ENCODE measurements at places on chromosomes 7 and 10.

DNA sequence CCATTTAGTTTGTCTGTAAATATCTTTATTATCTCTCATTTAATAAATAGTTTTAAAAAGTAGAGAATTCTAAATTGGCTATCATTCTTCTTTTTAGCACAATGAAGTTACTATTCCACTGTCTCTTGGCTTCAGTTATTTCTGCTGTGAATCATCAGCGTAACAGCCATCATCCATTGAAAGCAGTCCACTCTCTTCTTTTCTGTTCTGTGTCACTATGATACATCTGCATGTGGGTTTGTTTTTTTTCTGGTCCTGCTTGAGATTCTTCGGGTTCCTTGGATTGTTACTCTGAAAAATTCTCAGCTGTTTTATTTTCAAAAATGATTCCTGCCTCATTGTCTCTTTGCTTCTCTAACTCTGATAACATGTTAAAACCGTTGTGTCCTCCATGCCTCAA, 52.5 kb downstream of the CSGALNACT2 start:
- no peak for DNase-seq

- no peak for DNase-seq
These were observed 262.8 kb downstream of the DYNC1I1 start for GRCh38 chr7:96034940-96035727.

GRCh38 chr10:120789303-120790203, 61.6 kb upstream of the WDR11 start:
- DNase-seq = no peak

GRCh38 chr7:70094831-70095230, 496.6 kb downstream of the AUTS2 start:
- DNase-seq = no peak

GRCh38 chr7:73703757-73704639, 15.5 kb downstream of the STX1A start:
- DNase-seq = peak; percentile 35

- DNase-seq = no peak
These were observed 9.7 kb downstream of the ATP6V0E2 start for GRCh38 chr7:149883452-149883861.

DNA sequence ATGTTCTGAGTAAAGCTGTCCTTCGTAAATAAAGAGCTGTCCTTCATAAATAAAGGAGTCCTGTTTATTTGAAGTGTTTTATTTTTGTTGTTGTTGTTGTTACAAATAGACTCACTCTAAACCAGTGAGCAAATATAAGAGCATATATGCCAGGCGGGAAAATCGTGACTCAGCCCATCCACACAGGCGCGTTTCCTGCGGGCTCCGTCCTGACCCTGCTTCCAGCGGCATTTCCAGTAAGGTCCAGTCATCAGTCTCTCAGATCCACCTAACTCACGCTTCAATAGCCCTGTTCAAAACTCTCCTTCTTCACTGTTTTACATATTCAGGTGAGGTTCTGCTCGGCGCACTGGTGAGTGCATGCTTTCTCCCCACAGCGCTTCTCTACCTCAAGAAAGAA, 277.2 kb upstream of the ADARB2 start:
- DNase-seq = no peak

- no peak for DNase-seq
These were observed 136.5 kb downstream of the JCAD start for GRCh38 chr10:29922892-29923291.

- no peak for DNase-seq
These were observed 14.3 kb upstream of the VIPR2 start for GRCh38 chr7:159158888-159159405.

- no peak for DNase-seq
These were observed 72.3 kb upstream of the ACBD5 start for GRCh38 chr10:27312854-27313253.

DNA sequence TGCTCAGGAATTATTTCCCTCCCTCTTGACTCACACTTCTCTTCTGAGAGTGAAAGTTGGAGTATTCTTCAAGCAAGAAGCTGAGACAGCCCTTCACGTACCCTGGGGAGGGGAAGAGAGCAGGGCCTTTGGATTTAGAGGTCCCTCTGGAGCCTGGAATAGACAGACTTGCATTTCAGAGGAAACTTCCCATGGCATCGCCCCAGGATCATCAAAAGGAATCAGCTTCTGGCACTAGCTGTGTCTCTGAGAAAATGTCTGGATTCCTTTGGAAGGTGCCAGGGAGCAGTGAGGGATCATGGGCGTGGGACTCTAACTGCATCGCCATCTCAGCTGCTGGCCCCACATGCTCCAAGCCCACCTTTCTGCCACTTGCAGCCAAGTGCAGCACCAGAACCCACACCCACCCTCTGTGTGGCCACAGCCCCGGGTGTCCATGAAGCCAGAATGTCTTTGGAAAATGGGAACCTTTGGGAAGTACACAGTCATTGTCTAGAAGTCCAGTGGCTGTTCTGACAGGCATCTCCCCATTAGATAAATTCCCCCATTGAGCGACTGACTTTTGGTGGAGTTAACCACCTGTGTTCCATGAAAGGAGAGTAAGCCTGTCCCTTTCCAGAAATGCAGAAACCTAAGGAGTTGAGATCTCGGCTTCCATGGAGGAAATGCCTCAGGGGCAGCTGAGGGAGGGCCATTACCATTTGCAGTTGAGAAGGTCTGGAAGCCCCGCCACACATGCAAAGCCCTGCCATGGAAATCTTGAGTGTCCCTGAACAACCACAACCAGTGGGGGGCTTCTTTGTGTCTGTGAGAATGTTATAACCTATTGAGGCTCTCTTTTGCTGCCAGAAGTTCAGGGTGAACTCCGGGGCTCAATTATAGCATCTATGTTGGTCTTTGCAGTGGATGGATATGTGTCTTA, 57.8 kb upstream of the GDF10 start:
- no peak for DNase-seq

DNA sequence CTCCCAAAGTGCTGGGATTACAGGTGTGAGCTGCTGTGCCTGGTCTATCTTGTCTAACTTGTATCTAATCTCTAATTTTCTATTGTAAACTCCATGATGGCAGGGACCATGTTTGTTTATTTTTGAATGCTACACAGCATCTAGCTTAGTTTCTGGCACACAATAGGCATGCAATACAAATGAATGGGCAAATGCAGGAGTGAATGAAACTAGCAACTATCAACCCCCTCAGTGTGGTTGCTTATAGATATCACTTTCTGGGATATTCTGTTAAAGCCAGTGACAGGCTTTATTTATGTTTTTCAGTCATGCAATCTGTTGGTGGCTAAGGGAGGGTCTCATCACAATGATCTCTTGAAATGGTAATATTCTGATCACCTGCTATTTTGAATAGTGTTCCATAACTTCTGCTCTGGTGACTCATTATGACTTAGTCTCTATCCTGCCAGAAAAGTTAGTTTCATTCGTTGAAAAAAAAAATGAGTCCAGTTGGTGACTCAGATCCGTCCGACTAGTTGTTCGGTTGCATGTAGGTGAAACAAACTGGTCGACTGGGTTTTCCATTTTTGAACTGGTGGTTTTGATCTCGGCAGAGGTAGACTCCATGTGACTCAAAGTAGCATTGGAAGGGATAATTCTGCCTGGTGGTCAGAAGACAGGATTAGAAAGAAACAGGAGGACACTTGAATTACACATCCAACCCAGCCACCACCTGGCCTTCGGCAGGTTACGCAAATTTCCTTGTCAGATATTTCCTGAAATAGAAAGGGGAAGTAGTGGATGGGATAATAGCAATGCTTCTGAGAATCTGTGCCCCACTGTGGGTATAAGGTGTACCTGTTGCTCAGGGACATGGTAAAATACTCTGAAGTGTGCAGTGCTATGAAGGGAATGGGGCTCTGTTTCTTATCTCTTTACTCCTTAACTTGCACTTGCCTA, 76.8 kb downstream of the GATA3 start:
- peak; percentile 29 for DNase-seq

GRCh38 chr10:131874991-131875451, 25.8 kb upstream of the PPP2R2D start:
- peak; percentile 63 for DNase-seq

DNA sequence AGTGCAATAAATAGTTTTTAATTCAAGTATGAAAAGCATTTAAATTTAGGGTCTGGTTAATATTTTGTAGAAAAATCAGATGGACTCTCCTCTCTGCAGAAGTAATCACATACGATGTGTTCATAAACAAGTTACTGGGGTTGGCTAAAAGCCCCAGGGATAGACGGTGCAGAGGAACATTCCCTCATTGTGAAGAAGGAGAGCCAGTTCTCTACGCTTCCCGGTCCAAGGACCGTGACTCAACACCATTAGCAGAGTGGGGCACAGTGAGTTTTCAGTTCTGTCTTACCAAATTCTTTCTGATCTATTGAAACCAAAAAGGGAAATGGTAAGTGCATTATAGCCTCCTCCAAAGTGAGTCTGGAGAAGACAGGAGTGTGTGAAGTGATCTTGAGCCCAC, 327.8 kb downstream of the WDR37 start:
- no peak for DNase-seq

GRCh38 chr10:129522041-129522585, 55.1 kb downstream of the MGMT start:
- no peak for DNase-seq

DNA sequence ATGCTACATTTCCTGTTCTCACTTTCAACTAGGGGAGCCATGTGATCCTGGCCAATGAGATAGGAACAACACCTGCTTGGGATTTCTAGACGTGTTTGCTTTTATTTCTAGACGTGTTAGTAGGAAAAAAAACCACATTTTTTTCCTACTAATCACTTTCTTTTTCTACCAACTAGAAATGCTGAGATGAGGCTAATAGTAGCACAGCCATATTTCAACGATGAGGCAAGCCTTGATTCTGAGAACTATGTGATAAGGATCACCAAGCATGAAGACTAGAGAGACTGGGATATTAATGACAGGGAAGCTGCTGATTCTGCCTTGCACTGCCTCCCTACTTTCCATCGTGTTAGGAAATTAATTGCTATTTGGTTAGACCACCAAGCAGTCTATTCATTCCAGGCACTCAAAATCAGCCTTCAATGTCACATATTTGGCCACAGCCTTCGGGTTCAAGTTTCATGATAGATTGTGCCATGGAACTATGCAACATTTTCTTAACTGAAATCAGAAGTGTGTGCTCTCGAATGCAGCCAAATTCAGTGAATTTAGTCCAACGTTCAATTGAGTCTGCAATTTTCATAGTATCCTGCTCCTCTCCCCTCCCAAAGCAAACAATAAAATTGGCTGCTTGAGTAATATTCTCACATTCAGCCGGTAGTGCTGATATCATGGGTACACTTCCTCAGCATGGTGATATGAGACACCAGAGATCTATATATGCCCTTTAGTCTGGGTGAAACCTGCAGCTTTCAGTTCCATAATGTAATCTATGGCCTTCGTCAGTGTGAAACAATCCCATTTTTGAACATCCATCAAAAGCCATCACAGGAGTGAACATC, 98.1 kb downstream of the GPR37 start:
- DNase-seq = no peak

DNA sequence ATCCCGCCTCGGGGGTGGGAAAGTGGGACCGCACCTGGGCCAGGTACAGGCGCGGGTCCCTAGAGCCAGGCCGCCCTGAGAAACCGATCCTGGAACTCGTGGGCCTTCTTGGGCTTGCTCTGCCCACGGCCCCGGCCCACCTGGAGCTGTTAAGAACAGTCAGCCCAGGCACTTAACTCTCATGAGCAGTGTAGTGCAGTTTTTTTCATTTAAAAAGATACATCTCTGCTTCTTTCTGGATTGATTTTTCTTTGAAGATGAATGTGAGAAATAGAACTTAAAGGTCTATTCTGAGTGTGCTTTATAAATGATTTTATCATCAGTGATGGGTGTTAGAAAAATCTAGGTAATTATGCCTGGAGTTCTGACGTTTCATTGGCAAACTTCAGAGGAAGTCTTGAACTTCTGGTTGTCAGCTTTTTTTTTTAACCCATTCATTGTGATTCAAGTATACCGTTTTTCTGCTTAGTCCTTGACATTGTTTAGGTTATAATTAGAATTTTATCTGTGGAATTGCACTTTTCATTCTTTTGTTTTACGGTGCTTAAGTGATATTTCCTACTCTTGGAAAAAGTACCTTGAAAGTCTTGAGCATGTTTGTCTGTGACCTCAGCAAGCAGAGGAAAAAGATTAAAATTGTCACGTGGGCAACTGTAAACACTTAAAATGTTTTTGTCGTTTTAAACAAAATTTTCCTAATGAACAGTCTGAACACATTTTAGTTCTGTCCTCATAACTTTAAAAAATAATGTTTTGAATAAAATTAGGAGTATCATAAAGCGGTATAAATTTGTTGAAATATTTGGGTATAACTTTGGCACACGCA, 906 bp downstream of the CDK1 start:
- DNase-seq = no peak

DNA sequence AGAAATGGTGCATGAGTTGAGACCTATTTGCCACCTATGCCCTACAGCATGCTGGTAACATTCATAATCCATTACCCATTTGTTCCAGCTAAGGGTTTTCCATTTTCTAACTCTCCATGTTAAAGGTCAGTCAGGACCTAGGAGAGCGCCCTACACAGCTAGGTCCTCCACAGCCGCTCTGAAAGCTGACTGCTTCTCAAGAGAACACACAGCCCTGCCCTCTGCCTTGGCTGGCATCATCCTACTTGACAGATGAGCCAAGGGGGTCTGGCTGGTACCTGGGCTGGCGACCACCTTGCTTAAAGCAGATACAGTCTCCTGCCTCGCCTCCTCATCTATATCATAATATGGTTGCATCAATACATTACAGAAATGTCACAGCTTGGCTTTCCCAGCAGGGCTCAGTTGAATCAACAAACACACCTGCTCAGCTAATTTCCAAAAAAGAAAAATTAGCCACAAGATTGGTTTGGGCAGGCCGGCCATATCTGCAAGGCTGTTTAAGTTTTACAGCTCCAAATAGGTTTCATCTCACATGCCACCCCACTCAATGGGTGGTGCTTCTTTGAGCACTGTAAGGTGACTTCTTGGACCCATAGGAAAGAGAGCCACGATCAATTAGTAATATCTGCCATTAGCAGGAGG, 17.3 kb downstream of the TLL2 start:
- DNase-seq = no peak

DNA sequence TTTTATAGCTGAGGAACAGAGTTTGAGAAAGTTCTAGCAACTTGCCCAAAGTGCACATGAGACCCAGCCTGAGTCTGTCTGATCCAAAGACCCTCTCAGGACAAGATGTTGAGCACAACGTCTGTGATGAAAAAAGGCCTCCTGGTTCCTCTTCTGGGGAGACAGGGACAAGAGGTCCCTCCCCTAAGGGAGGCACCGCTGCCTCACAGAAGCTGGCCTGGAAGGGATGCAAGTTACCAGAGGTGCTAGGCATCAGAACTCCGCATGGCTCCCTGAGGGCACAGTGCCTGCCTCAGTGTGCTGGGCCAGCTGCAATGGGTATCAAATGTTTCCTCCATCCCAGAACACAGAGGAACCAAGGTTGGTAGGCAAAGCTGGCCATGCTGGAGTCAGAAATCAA, 302.4 kb downstream of the GRID1 start:
- DNase-seq = no peak

GRCh38 chr7:155517969-155518368, 28.4 kb downstream of the CNPY1 start:
- no peak for DNase-seq

DNA sequence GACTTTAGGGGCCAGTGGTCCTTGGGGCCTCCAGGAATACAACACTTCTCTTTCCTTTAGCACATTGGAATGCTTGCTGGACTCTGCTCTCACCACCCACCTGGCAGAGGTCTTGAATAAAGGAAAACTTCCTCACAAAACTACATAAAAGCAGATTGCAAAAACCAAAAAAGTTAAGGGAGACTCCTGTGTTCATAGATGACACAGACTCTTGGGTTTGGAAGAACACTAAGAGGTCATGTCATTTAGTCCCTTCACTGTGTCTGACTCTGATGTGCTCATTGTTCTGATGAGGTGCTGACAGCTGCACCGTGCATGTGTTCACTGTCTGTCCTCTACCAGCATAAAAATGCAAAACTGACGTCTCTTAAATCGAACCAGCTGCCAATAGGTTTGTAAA, 11.4 kb downstream of the BLNK start:
- DNase-seq = no peak
